Fibroblast of lung (primary cell): ENCODE measurements at places on chromosomes 4 and X.

GRCh38 chr4:57612279-57612678, 502.1 kb upstream of the IGFBP7 start:
- DNase-seq = no peak

GRCh38 chr4:32427566-32427965, 1707.4 kb downstream of the PCDH7 start:
- no peak for DNase-seq

GRCh38 chr4:80042821-80043220, 30.2 kb downstream of the ANTXR2 start:
- no peak for DNase-seq

DNA sequence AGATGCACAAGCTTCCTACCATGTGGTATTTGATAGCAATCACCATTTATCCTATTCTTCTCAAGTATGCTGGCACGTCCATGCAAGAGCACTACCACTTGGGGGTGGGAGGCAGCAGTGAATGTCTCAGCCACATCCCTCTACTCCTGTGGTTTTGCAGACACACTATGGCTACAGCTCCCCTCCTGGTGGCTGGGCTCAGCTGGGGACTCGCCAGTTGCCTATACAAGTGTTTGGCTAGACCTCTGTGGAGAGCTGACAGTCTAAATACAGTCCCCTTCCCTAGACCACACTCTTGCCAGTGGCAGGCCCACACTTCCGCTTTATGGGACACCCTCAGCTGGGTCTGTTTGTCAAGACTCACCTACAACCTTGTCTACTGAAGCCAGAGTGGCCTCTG, 53.2 kb downstream of the ADGRA3 start:
- no peak for DNase-seq

- no peak for DNase-seq
These were observed 22.4 kb downstream of the TLR2 start for GRCh38 chr4:153706519-153706918.

DNA sequence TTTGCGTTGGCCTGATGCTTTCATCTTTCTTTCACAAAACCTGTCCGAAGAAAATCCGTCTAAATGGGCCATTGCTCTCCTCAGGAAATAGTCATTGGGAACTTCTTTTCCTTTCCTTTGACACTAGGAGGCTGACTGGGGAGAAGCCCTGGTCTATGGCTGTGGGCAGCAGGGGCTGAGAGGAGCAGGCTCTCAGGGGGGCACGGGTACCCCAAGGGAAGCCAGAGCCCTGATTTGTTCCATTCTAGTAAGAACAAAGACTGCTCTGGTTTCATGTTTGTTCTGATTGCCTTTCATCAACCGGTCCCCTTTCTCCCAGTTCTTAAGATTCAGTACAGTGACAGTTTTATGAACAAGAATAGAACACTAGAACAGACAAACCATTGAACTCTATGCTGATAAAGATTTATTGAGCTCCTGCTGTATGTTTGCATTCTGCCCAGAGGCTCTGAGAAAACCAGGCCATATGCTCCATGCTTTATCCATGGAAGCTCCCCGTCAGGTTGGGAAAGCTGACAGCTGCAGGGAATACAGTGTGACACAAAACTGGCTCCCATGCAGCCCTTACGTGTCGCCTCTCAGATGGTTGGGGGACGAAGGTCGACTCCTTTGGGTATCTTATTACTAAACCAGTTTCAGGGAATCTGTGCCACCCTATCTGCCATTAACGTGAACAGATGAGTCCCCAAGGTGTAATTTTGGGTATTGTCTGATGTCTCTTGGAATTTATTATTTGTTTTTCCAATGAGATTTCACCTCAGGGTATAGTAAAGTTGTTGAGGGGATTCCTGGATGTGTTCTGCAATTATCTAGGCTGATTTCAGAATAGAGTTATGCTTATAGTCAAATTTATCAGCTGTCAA, 72.4 kb upstream of the MSANTD1 start:
- no peak for DNase-seq

DNA sequence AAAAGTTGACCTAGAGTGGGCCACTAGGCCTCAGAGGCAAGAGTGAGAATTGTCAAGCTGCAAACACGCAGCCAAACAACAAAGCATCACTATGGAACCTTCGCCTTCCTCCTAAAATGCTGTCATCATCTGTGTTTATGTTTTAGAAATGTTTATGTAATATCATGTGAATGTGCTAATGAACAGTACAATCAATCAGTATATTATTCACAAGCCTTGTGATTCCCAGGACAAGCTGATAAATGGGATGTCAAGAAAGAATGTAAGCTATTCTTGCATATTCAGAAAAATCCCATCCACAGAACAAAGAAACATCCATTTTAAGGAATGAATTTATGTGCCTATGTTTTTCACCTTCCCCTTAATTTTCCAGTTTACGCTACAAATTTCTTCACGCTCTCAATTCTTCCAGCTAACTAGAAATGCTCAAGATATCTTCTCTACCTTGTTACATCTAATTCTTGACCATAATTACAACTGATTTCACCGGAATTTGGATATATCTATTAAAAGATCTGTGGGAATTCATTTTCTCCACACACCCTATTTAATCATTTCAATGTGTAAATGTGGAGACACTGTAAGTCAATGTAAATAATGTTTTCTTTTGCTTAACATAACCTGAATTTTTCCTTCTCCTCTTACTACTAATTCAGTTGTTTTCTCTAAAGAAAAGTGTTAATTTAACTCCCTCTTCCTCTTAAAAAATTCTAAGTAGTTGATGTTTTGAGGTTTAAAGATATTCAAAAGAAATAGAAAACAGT, 65.5 kb downstream of the LEF1 start:
- DNase-seq = no peak

- peak; percentile 50 for DNase-seq
These were observed 8.8 kb upstream of the MND1 start for GRCh38 chr4:153335665-153336064.

- DNase-seq = peak; percentile 44
These were observed 49.3 kb downstream of the MRPL1 start for GRCh38 chr4:77911842-77912450.

DNA sequence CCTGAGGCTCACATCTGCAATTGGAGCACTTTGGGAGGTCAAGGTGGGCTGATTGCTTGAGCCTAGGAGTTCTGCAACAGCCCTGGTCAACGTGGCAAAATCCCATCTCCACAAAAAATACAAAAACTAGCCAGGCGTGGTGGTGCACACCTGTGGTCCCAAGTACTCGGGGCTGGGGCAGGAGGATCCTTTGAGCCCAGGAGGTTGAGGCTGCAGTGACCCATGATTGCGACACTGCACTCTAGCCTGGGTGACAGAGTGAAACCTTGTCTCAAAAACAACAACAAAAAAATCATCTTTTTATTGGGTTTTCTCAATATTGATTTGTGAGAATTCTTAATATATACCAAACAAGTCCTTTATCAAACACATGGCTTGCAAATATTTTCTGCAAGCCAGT, 64.9 kb downstream of the ANKRD17 start:
- no peak for DNase-seq

DNA sequence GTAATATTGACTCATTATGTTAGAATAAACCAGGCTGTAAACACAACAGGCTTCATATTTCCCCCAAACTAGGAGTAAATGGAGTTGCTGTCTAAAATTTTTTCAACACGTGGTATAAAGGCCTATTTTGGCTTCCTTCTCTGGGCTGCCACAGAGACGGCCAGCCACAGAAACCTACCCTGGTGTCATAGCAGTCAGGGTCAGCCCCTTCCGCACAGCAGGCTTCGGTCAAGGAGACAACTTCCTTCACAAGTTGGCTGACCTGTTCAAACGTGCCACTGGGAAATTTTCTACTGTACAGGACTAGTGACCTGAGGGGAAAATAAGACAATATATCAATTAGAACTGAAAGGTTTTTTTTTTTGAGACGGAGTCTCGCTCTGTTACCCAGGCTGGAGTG, 15.8 kb downstream of the GC start:
- no peak for DNase-seq

DNA sequence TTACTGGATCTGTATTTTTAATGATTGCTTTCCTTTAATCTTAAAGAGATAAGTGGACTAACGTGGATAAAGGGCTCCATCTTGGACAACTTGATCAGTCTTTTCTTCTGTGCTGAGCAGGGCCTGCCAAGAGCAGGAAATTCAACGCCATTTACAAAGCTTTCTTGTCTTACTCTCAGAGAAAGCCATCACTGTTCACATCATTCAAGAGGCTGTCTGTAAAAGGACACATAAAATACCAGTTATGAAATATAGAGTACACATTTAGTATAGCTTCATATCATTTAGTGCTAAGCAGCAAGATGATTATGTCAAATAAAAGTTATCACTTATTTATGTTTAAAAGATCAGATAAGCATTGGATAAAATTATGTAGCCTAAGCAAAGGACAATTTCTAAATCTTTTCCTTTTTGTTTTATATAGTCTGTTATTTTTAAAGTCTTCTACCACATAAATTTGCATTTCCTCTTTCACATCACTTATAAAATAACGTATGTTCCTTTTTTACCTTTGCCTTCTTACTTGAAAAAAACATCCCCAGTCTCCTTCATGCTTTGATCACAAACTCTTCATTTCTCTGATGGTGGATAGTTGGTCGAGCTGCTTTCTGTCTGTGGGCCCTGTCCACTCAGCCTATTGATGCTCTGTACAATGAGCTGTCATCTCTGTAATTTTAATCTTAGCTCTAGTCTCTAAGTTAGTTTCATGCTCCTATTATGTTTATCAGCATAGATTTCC, 2.1 kb upstream of the CCNG2 start:
- no peak for DNase-seq

GRCh38 chr4:138772366-138772765, 243.2 kb upstream of the NOCT start:
- no peak for DNase-seq

- no peak for DNase-seq
These were observed 12.4 kb downstream of the STAG2 start for GRCh38 chrX:123973921-123974320.

DNA sequence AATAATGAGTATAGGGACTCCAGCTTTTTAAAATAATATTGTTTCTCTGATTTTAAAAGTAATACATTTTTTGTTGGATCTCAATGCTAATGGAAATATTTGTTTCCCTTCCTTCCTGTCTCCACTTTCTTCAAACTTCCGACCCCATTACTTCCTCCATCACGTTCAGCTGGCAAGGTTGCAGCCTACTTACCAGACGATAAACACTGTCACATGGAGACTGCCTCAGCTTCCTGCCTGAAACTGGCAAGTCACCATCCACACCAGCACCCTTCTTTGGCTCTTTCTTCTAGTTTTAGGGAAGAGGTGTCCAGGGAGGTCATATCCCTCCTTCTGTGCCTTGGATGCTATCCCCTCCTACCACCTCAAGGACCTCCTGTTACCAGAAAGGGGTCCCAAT, 3.4 kb upstream of the INTU start:
- no peak for DNase-seq

- DNase-seq = no peak
These were observed 1.7 kb downstream of the MAGEC3 start for GRCh38 chrX:141839856-141840255.

- DNase-seq = no peak
These were observed 62.9 kb upstream of the NDST3 start for GRCh38 chr4:117971403-117971802.

GRCh38 chr4:97892592-97893266, 250.5 kb downstream of the STPG2 start:
- no peak for DNase-seq

- DNase-seq = peak; percentile 39
These were observed 1865.3 kb upstream of the AGA start for GRCh38 chr4:179307297-179308136.

GRCh38 chr4:113884655-113885054, 94.8 kb downstream of the ARSJ start:
- no peak for DNase-seq

GRCh38 chr4:172892300-172892699, 276.3 kb upstream of the GALNT7 start:
- no peak for DNase-seq

GRCh38 chr4:89072921-89073320, 15.9 kb upstream of the FAM13A start:
- DNase-seq = no peak

DNA sequence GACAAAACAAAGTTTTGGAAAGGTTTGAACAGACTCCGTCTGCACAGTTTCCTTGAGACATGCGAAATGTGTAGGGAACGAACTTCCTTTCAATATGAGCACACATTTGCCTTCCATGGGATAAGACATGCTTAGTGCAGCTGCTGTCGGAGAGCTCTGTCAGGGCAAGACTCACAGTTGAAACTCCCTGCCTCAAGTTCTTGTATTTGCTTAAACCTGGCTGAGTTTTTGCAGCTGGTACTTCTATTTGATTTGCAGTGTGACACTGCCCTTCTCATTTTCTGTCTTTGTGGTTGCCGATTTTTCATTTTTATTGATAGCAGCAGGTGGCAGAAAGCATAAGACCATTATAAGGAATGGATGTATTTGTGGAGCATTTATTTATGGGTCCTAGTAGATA, 18.2 kb upstream of the RHOH start:
- no peak for DNase-seq

DNA sequence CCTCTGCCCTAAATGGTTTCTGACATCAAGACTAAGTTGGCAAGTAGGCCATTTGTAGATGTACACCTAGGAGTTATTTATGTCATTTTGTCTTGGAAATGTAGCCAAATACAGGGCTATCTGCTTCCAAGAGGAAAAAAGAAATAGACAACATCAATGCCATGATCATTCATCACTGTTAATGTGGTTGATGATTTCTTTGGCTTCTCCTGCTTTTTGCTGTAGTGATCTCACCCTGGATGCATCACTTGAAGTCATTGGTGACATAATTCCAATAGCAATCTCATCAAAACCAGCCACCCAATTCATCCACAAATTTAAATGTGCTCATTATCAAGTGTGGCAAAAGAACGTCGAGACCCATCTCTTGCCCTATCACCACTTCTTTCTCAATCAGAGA, 222.6 kb upstream of the PPARGC1A start:
- DNase-seq = peak; percentile 52

DNA sequence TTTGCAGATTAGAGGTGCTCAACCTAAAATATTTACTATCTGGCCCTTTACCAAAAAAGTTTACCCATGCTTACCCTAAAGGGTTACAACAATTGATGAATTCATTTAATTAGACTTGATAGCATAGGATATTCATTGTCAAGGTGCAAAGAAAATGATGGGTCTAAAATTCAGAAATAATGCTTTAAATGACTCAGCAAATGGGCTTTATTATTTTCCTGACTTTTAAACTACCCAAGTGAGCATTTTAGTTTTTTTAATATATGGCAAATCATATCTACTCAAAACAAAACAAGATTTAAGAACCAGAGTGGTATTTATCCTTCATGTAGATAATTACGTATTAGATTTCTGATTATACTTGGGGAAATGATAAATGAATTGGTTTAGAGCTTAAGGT, 235.8 kb downstream of the DCLK2 start:
- DNase-seq = no peak

DNA sequence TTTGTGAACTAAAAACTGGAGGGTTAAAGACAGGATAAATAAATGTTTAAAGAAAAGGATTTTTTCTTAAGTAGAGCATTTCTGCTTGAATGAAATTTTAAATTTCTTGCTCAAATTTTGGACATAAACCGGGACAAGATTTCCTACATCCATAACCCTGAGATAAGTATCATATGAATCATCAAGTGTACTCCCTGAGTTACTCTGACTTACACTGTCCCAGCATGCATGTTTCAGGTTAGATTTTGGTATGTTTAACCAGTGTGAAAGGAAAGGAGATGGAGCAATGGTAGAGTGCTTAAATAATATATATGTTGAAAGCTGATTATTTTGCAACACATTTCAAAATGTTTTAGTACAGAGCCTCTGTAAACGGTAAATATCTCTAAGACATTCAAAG, 175.2 kb downstream of the ADGRL3 start:
- peak; percentile 35 for DNase-seq

- no peak for DNase-seq
These were observed 904.2 kb downstream of the STPG2 start for GRCh38 chr4:97238956-97239666.
